ENCODE measurements at places on chromosomes 4 and X. TPM values are rescaled to one million over a fixed set of nuclear protein-coding genes. Genes with fewer than 3 reads are reported as not detected.

Gene RTL3
- not detected for polyA plus RNA-seq

Gene GASK1B
- 0.19 TPM for polyA plus RNA-seq

Gene CXCL11
- not detected for polyA plus RNA-seq

Gene DRP2
- polyA plus RNA-seq: not detected

GRCh38 chr4:38125816-38126215 is 165.6 kb downstream of the PTTG2 start:
- peaks cover 32% of the 10 kb centered on the region for H3K36me3 ChIP-seq
- no peaks in the 10 kb centered on the region for H3K27me3 ChIP-seq
- DNase-seq: no peak

- H3K27me3 ChIP-seq: peaks cover 15% of the 10 kb centered on the region
- peaks cover 7% of the 10 kb centered on the region for H3K36me3 ChIP-seq
- H3K4me3 ChIP-seq: no peak overlapping the region
These were observed 54.3 kb upstream of the TET2 start for GRCh38 chr4:105092356-105092755.

GRCh38 chr4:86058621-86059020 is 301.2 kb downstream of the MAPK10 start:
- H3K27me3 ChIP-seq: no peaks in the 10 kb centered on the region
- no peak for DNase-seq
- H3K27ac ChIP-seq: no peak overlapping the region
- no peaks in the 10 kb centered on the region for H3K36me3 ChIP-seq
- H3K4me3 ChIP-seq: no peak overlapping the region

DNA sequence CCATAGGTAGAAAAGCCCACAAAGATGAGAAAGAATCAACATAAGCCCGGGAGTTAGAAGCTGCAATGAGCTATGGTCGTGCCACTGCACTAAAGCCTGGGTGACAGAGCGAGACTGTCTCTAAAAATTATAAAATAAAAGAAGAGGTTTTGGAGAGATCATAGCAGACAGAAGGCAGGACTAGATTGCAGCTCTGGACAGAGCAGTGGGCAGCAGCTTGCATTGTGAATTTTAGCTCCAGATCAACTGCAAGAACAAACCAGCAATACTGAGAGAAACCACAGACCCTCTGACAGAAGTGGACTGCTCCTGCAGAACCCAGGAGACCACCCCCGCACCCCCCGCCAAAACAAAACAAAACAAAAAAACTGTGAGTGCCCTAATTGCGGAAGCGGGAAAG is 30.6 kb downstream of the SOWAHB start:
- no peak overlapping the region for H3K4me3 ChIP-seq
- no peak for DNase-seq
- no peak overlapping the region for H3K27ac ChIP-seq
- no peaks in the 10 kb centered on the region for H3K36me3 ChIP-seq

DNA sequence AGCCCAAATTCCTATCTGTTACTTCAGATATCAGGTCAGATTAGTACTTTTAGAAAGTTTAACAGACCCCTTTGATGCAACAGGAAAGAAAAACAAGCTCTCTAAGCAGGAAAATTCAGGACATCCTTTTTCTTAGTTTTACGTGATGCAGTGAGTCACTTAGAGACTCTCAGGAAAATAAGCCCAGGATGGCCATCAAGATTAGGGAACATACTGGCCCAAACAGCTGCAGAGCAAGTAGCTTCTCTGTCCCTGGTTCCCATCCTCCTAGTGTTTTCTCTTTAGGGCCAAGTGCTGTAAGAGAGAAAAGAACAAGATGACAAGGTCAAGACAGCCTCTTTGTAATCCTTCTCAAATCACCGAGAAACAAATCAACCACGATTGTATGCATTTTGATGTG is 219.1 kb downstream of the ZNF674 start:
- no peak for DNase-seq
- peaks cover 12% of the 10 kb centered on the region for H3K27me3 ChIP-seq
- no peaks in the 10 kb centered on the region for H3K4me1 ChIP-seq
- H3K4me3 ChIP-seq: no peak overlapping the region
- H3K27ac ChIP-seq: no peak overlapping the region
- H3K36me3 ChIP-seq: no peaks in the 10 kb centered on the region

GRCh38 chr4:171928336-171928735 is 115.1 kb downstream of the GALNTL6 start:
- H3K4me1 ChIP-seq: no peaks in the 10 kb centered on the region
- DNase-seq: no peak
- H3K36me3 ChIP-seq: no peaks in the 10 kb centered on the region
- no peaks in the 10 kb centered on the region for H3K27me3 ChIP-seq

All from naive B cell (primary cell).